ENCODE measurements at places on chromosomes 5 and 9. TPM values are rescaled to one million over a fixed set of nuclear protein-coding genes. Genes with fewer than 3 reads are reported as not detected.

GRCh38 chr9:132609184-132609583 is 26.8 kb downstream of the BARHL1 start:
- no peak overlapping the region for H3K4me3 ChIP-seq
- no peaks in the 10 kb centered on the region for H3K4me1 ChIP-seq
- DNase-seq = no peak
- no peaks in the 10 kb centered on the region for H3K27me3 ChIP-seq
- peaks cover 73% of the 10 kb centered on the region for H3K36me3 ChIP-seq
- H3K27ac ChIP-seq = no peak overlapping the region

GRCh38 chr5:110159202-110159601 is 469.5 kb downstream of the MAN2A1 start:
- no peaks in the 10 kb centered on the region for H3K27me3 ChIP-seq
- H3K4me3 ChIP-seq = no peak overlapping the region
- no peaks in the 10 kb centered on the region for H3K4me1 ChIP-seq
- no peak for DNase-seq

The MORN5 gene
- total RNA-seq = not detected

- peak overlapping the region; percentile 60 for H3K4me3 ChIP-seq
- peaks cover 85% of the 10 kb centered on the region for H3K4me1 ChIP-seq
- H3K27me3 ChIP-seq = no peaks in the 10 kb centered on the region
- H3K27ac ChIP-seq = peak overlapping the region; percentile 91
- DNase-seq = peak; percentile 67
These were observed 38.9 kb downstream of the SERINC5 start for GRCh38 chr5:80216753-80217596.

- no peaks in the 10 kb centered on the region for H3K4me1 ChIP-seq
- H3K27ac ChIP-seq = no peak overlapping the region
- DNase-seq = no peak
- no peak overlapping the region for H3K4me3 ChIP-seq
These were observed 167.2 kb downstream of the PAX5 start for GRCh38 chr9:36866840-36867239.

The GLE1 gene
- 48.2 TPM for total RNA-seq

DNA sequence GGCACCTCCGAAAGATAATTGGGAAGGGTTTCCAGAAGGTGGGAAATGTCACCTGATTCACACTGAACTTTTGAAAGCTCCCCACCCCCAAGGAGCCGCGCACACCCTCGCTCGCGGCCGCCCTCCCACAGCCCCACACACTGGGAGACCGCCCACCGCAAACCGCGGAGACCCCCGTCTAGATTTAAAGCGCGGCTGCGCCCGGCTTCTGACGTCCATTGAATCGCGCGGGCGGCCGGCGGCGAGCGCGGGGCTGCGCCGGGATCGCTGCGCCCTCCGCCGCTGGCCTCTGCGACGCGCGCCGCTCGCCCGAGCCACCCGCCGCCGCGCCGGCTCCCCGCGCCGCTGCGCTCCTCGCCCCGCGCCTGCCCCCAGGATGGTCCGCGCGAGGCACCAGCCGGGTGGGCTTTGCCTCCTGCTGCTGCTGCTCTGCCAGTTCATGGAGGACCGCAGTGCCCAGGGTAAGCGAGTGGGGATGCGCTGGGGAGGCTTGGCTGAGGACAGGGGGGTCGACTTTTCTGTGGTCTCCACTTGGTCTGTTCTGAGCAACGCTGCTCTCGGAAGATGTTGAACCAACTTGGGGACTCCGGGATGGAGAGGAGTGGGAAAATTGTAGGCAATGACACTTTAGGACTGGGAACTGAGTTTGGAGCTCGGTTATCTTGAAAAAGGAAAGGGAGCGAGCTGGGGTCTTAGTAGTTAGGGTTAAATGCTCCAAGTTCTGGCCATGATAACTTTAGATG is at the start of gene FST:
Gene FST (plus strand): TSS at position 214 of the 743 bp plus-strand sequence. CDS start 163 bp downstream, at position 377.
- H3K4me1 ChIP-seq = peaks cover 31% of the 10 kb centered on the region
- no peaks in the 10 kb centered on the region for H3K36me3 ChIP-seq
- peak within 1 kb of the TSS; percentile 79 for H3K4me3 ChIP-seq
- H3K27me3 ChIP-seq = peaks cover 45% of the 10 kb centered on the region
- H3K27ac ChIP-seq = peak within 1 kb of the TSS; percentile 39

- no peak overlapping the region for H3K27ac ChIP-seq
- DNase-seq = no peak
- no peaks in the 10 kb centered on the region for H3K36me3 ChIP-seq
- H3K27me3 ChIP-seq = no peaks in the 10 kb centered on the region
These were observed 84.0 kb upstream of the SLC25A48 start for GRCh38 chr5:135750506-135750905.

DNA sequence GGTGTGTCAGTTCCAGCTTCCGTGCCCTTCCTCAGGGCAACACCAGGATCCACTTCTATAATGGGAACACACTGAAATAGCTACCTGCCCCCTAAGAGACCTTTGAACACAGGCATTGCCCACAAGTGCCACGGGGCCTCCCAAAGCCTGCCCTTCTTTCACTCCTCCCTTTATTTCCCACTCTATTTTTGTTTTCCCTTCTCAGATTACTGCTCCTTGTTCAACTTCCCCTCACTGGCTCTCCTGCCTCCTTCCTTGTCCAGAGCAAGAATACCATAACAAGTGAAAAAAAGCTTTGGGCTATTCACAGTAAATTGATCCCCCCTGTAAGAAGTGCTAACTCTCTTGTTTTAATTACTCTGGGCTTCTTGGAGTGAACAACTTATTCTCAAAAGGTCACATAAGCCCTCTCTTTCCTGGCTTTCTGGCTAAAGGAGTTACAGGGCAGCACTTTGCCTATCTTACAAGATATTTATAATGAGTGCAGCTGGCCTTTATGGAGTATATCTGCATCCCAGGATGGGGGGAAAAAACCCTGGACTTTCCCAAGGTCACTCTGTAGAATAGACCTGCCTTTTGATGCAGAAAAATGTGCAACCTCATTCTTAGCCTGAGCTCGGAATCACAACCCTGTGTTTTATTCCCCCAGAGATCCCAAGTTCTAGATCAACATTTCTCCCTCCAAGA is 11.3 kb downstream of the CTXN3 start:
- no peak overlapping the region for H3K27ac ChIP-seq
- H3K4me3 ChIP-seq = no peak overlapping the region
- H3K36me3 ChIP-seq = no peaks in the 10 kb centered on the region

GRCh38 chr9:133726401-133727276 is 11.5 kb downstream of the SARDH start:
- H3K36me3 ChIP-seq = no peaks in the 10 kb centered on the region
- no peaks in the 10 kb centered on the region for H3K27me3 ChIP-seq
- peaks cover 8% of the 10 kb centered on the region for H3K4me1 ChIP-seq
- no peak overlapping the region for H3K4me3 ChIP-seq
- peak; percentile 80 for DNase-seq

The ADGRV1 gene
- 0.18 TPM for total RNA-seq

- H3K27ac ChIP-seq = no peak overlapping the region
- H3K27me3 ChIP-seq = no peaks in the 10 kb centered on the region
- no peak for DNase-seq
- peaks cover 7% of the 10 kb centered on the region for H3K36me3 ChIP-seq
- H3K4me3 ChIP-seq = no peak overlapping the region
- H3K4me1 ChIP-seq = peaks cover 7% of the 10 kb centered on the region
These were observed 29.5 kb downstream of the PPARGC1B start for GRCh38 chr5:149759563-149759962.

The PIP5K1B gene
- total RNA-seq = 0.43 TPM

DNA sequence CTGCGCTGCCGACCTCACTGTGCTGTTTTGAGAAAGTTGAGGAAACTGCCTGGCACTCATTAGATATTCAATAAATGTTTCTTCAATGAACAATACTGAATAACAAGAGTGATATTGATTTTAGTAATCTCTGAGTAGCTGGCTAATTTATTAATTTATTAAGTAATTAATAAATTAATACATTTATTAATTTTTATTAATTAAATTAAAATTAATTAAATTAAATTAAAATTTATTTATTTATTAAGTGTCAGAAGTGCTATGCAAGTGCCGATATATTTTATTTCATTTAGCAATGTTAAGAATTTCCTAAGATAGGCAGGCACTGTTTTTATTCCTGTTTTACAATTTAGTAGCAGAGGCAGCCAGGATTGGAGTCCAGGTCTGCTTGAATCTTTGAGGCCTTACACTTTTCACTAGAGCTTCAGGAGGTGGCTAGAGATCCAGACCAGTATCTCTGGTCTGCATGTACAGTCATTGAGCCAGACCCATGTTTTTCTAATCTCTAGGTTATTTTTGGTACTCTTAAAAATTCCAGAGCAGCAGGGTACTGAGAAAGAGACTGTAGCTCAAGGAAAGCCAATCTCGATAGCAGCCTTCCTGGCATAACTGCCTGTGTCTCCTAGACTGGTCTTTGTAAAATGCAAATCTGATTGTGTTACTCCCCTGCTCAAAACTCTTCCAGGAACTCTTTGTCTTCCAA is 109.2 kb downstream of the ARHGEF28 start:
- no peak overlapping the region for H3K27ac ChIP-seq
- peaks cover 10% of the 10 kb centered on the region for H3K27me3 ChIP-seq
- H3K4me3 ChIP-seq = no peak overlapping the region
- H3K4me1 ChIP-seq = no peaks in the 10 kb centered on the region
- H3K36me3 ChIP-seq = no peaks in the 10 kb centered on the region

- H3K27ac ChIP-seq = no peak overlapping the region
- H3K4me1 ChIP-seq = no peaks in the 10 kb centered on the region
- no peaks in the 10 kb centered on the region for H3K27me3 ChIP-seq
- no peaks in the 10 kb centered on the region for H3K36me3 ChIP-seq
These were observed 109.9 kb downstream of the EDIL3 start for GRCh38 chr5:84274585-84275468.

- H3K4me3 ChIP-seq = no peak overlapping the region
- no peaks in the 10 kb centered on the region for H3K27me3 ChIP-seq
- no peak overlapping the region for H3K27ac ChIP-seq
- H3K4me1 ChIP-seq = peaks cover 9% of the 10 kb centered on the region
These were observed 91.8 kb downstream of the UBE2R2 start for GRCh38 chr9:33908749-33909148.

GRCh38 chr9:15834541-15834940 is 281.7 kb downstream of the CCDC171 start:
- no peaks in the 10 kb centered on the region for H3K36me3 ChIP-seq
- DNase-seq = no peak
- no peaks in the 10 kb centered on the region for H3K4me1 ChIP-seq
- no peaks in the 10 kb centered on the region for H3K27me3 ChIP-seq

GRCh38 chr5:160245506-160246086 is 16.3 kb downstream of the FABP6 start:
- no peak overlapping the region for H3K27ac ChIP-seq
- H3K4me3 ChIP-seq = no peak overlapping the region
- no peaks in the 10 kb centered on the region for H3K27me3 ChIP-seq
- H3K4me1 ChIP-seq = no peaks in the 10 kb centered on the region

The ABO gene
- not detected for total RNA-seq

The TAF1L gene
- not detected for total RNA-seq

DNA sequence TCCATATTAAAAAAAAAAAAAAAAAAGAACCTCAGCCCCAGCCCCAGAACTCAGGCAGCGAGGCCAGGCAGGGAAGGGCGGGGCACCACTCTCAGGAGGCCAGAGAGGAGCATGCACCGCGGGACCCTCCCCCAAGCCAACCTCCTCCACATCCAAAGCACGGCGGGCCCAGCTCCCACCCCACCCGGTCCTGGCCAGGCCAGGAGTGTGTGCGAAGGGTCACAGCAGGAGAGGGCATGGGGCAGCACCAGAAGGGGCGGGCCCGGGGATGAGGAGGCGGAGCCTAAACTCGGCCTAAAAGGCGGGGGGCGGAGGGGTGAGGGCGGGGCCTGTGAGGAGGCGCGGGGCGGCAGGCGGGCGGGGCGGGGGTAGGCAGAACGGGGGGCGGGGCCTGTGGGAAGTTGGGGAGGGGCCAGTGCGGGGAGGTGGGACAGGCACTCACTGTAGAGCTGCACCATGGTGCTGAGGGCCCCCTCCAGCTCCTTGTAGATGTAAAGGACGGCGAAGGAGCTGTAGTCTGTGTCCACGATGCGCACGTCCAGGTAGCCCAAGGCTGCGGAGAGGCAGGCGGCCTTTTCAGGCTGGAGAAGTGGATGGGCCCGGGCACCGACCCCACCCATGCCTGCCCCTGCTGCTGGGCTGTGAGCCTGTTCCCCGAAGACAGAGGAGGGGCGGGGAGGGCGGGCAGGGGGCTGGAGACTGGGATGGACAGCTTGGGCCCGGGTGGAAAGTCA is 1.2 kb downstream of the LCN15 start:
- peak; percentile 72 for DNase-seq
- H3K27ac ChIP-seq = no peak overlapping the region
- H3K4me3 ChIP-seq = no peak overlapping the region
- no peaks in the 10 kb centered on the region for H3K36me3 ChIP-seq

- peaks cover 7% of the 10 kb centered on the region for H3K4me1 ChIP-seq
- no peaks in the 10 kb centered on the region for H3K36me3 ChIP-seq
- H3K27ac ChIP-seq = no peak overlapping the region
- H3K4me3 ChIP-seq = peak overlapping the region; percentile 43
These were observed 335.4 kb downstream of the MSX2 start for GRCh38 chr5:175059687-175060211.

GRCh38 chr5:156378159-156378558 is 51.2 kb downstream of the SGCD start:
- DNase-seq = no peak
- no peaks in the 10 kb centered on the region for H3K36me3 ChIP-seq
- no peak overlapping the region for H3K27ac ChIP-seq
- peaks cover 4% of the 10 kb centered on the region for H3K27me3 ChIP-seq
- H3K4me1 ChIP-seq = no peaks in the 10 kb centered on the region

- no peaks in the 10 kb centered on the region for H3K36me3 ChIP-seq
- H3K27me3 ChIP-seq = peaks cover 35% of the 10 kb centered on the region
- DNase-seq = no peak
- no peak overlapping the region for H3K27ac ChIP-seq
- no peak overlapping the region for H3K4me3 ChIP-seq
These were observed 3.7 kb downstream of the ADGRV1 start for GRCh38 chr5:90562341-90562740.

The C9orf153 gene
- total RNA-seq = 0.40 TPM

The NMUR2 gene
- not detected for total RNA-seq

The IARS1 gene
- total RNA-seq = 251 TPM

DNA sequence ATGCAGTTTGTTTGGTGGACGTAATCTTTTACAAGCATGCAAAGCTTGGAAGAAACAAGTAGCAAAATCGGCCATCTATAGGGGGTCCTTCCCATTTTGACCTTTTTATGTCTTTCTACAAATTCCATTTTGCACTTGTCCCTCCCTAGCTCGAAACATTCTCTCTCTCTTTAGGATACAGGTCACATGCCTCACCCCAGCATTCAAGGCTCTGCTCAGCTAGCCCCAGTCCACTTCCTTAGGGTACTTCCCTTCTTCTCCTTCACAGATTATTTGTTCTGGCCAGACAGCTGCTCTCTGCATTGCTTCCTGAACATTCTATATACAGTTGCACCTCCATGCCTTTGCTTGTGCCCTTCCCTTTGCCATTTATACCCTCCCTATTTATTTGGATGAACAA is 31.7 kb upstream of the TRIM14 start:
- no peak overlapping the region for H3K4me3 ChIP-seq
- peaks cover 5% of the 10 kb centered on the region for H3K36me3 ChIP-seq
- H3K4me1 ChIP-seq = no peaks in the 10 kb centered on the region
- no peaks in the 10 kb centered on the region for H3K27me3 ChIP-seq

The PRKACG gene
- total RNA-seq = not detected

- no peaks in the 10 kb centered on the region for H3K36me3 ChIP-seq
- no peak for DNase-seq
- H3K27me3 ChIP-seq = peaks cover 8% of the 10 kb centered on the region
- H3K4me1 ChIP-seq = no peaks in the 10 kb centered on the region
These were observed 115.7 kb downstream of the PAPPA start for GRCh38 chr9:116269250-116269649.

The PCDHGA7 gene
- not detected for total RNA-seq

- no peak overlapping the region for H3K27ac ChIP-seq
- DNase-seq = no peak
These were observed 7.2 kb upstream of the IRX2 start for GRCh38 chr5:2758632-2759031.
